Karpas-422 (cell line): ENCODE measurements at places on chromosomes 2 and 18. TPM values are rescaled to one million over a fixed set of nuclear protein-coding genes. Genes with fewer than 3 reads are reported as not detected.

Gene TMEM182
- total RNA-seq: 6.1 and 26.5 TPM in 2 replicates

Gene TUBA3E
- not detected in 2 replicates for total RNA-seq

Gene KATNAL2
- 14.5 and 29.5 TPM in 2 replicates for total RNA-seq

Gene AMER3
- not detected in 2 replicates for total RNA-seq

Gene CAPN14
- total RNA-seq: 2.0 and 2.6 TPM in 2 replicates

Gene ST8SIA3
- not detected in 2 replicates for total RNA-seq

Gene CD8B2
- not detected in 2 replicates for total RNA-seq

Gene LINC00305
- 5.1 and 11.2 TPM in 2 replicates for total RNA-seq

Gene TOGARAM2
- total RNA-seq: not detected in 2 replicates

Gene MARCHF4
- total RNA-seq: not detected in 2 replicates

Gene PRKAG3
- total RNA-seq: not detected in 2 replicates

Gene EML6
- 133 and 187 TPM in 2 replicates for total RNA-seq

Gene CD226
- total RNA-seq: 5.1 and 6.4 TPM in 2 replicates

Gene TUBB8B
- total RNA-seq: not detected in 2 replicates

Gene ADRA2B
- total RNA-seq: not detected in 2 replicates

Gene ALPG
- not detected in 2 replicates for total RNA-seq

Gene REG3G
- not detected in 2 replicates for total RNA-seq

Gene SULT1C4
- not detected in 2 replicates for total RNA-seq

Gene GRHL1
- 1.3 TPM in 1 of 2 replicates, not detected in the other for total RNA-seq

Gene SYT4
- not detected in 2 replicates for total RNA-seq

Gene CRACDL
- total RNA-seq: 1.0 and 2.5 TPM in 2 replicates

Gene ST8SIA5
- under 0.01 and 0.25 TPM in 2 replicates for total RNA-seq

Gene SH2D6
- 0.32 and 0.37 TPM in 2 replicates for total RNA-seq

Gene SATB2
- 1.7 and 5.7 TPM in 2 replicates for total RNA-seq

Gene CHRNG
- not detected in 2 replicates for total RNA-seq

Gene ZNF521
- not detected in 2 replicates for total RNA-seq

Gene OXER1
- total RNA-seq: not detected in 2 replicates
